ENCODE measurements at places on chromosomes 12 and 14.

GRCh38 chr14:96271421-96271762 is 15.4 kb downstream of the BDKRB1 start:
- no peak for DNase-seq

- no peak for DNase-seq
These were observed 126.9 kb upstream of the RAP1B start for GRCh38 chr12:68483592-68484383.

DNA sequence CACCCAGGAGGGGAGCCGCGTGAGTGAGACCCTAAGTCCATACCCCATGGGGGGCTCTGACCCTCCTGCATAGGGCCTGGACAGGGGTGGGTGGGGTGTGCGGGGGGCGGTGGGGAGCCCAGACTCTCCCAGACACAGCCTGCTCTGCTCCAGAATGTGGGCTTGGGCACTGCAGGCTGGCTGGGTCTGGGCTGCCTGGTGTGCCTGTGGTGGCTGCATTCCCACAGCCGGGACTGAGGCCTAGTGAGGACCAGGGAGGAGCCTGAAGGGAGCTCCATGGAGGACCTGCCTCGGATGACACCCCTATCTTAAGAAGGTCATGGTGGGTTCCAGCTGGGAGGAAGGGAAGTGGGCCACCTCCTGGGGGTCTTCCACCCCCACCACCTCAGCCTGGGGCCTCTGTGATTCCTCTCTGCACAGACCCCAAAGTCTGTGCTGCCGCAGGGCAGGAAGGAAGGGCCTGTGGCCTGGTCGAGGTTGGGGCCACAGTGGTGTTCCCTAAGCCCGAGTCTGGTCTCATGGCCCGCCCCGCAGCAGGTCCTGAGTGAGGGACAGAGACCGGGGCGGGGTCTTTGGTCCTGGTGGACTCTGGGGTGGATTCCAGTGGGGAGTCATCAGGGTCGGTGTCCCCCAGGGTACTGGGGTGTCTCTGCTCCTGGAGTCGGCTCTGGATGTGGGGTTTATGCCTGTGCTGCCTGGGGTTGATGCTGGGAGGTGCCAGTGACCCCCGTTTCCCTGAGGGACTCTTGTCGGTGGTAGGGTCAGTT is 392.3 kb downstream of the TMEM121 start:
- no peak for DNase-seq

GRCh38 chr12:1917172-1918070 is 1.0 kb downstream of the CACNA2D4 start:
- no peak for DNase-seq

- no peak for DNase-seq
These were observed 216.7 kb upstream of the TMTC1 start for GRCh38 chr12:30000401-30000800.

DNA sequence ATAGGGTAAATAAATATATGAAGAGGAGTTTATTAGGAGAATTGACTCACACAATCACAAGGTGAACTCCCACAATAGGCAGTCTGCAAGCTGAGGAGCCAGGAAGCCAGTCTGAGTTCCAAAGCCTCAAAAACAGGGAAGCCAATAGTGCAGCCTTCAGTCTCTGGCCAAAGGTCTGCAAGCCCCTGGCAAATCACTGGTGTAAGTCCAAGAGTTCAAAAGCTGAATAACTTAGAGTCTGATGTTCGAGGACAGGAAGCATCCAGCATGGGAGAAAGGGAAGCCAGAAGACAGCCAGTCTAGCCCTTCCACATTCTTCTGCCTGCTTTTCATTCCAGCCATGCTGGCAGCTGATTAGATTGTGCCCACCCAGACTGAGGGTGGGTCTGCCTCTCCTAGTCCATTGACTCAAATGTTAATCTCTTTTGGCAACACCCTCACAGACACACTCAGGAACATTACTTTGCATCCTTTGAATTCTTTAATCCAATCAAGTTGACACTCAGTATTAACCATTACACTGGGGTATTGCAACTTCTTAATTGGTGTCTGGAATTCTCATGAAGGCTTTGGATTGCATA is 736.5 kb upstream of the LMO3 start:
- no peak for DNase-seq

Data from NCI-H69 (cell line).